ENCODE measurements at places on chromosomes 3 and 15.
A peak's percentile ranks its signal among the peaks of the same experiment; 100 is the strongest.

GRCh38 chr3:144165482-144165881 lies 193.9 kb downstream of the DIPK2A start:
- no peak for DNase-seq

DNA sequence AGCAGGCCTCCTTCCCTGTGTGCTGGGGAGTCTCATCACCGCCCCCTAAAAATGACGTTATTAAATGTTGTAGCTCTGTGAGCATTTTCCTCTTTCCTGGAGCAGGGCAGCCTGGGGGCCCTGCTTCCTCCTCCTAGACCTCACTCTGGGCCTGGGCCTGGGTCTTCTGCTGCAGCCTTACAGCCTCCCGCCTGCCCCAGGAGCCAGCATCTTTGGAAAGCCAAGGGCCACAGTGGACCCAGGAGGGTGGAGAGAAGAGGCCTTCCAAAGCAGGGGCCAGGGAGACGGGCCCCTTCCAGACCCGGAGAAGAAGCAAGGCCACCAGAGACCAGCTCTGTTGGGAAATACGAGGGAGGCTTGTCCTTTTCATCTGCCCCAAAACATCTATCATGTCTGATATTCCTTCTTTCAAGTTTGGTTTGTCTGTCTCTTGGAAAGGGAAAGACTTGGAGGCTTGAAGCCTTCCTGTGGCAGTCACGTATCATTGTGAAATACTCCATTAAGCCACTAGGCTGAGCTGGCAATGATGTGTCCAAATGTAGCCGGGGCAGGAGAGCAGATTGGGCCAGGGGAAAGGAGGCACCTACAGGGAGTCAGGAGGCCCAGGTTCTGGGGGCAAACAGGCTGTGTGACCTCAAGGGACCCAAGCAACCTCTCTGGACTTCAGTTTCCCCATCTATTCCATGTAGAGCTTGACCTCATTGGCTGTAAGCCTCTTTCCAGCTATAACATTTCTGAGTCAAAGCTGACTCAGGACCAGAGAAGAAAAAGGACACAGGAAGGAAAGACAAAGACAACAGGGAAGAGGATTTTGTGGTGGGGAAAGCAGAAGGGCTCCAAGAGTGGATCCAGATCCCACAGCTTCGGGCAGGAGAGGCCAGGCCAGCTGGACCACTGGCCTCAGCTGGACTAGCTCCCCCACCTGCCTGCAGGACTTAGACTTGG lies 31.1 kb downstream of the CYP11A1 start:
- no peak for DNase-seq

DNA sequence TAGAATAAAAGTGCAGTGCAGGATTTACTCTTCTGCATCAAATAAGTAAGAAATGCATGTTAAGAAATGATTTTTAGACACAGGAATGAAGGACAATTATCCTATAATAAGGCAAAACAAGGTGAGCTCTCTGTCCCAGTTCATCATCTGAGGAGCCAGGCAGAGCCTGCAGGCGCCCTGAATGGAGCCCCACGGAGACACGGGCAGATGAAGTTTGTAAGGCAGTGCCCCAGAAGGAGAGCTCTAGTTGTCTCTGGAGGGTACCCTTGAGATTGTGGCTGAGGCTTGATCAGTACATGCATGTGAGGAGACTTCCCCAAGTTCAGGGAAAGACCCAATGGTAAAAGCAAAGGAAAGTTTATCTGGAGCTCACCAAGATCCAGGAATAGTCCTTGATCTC lies 50.3 kb downstream of the ATP10A start:
- DNase-seq, result no peak

- no peak for DNase-seq
Measured at GRCh38 chr3:178271740-178272387, 264.4 kb upstream of the KCNMB2 start.

DNA sequence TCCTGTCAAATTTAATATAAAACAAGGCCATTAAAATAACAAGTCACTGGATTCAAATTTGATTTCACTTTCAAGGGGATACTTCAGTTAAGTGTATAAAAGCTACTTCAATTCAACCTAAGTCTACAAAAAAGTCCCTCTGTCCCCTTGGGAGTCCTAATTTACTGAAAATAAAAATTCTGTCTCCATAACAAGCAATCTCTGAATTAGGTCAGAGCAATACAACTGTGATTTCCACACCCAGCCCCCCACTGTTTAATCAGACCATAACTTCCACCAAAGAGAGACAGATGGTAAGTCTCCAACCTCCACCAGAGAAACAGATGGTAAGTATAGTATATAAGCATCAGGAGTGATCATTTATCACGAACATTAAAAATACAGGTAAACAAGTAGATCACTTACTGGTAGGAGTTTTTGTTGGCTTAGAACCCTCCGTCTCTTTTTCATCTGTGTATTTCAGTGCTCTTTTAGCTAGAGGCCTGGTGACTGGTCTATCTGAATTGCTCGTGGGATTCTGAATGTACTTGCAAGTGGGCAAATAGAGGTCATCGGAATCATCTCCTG lies 12.1 kb downstream of the SGO1 start:
- no peak for DNase-seq

DNA sequence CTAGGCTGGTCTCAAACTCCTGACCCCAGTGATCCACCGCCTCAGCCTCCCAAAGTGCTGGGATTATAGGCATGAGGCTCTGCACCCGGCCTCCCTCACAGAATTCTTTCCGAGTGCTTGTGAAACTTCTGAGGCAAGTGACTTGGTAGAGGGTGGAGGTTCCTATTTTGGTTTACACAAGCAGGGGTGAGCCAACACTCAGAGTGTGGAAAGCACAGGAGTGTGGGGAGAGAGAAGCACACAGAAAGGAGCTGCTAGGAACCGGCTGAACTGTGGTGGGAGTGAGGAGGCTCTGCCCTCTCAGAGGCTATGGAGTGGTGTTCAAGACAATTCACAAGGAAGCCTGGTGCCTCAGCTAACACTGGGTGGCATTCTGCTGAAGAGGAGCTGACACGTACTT lies 7.7 kb downstream of the CAPN3 start:
- DNase-seq, result no peak

DNA sequence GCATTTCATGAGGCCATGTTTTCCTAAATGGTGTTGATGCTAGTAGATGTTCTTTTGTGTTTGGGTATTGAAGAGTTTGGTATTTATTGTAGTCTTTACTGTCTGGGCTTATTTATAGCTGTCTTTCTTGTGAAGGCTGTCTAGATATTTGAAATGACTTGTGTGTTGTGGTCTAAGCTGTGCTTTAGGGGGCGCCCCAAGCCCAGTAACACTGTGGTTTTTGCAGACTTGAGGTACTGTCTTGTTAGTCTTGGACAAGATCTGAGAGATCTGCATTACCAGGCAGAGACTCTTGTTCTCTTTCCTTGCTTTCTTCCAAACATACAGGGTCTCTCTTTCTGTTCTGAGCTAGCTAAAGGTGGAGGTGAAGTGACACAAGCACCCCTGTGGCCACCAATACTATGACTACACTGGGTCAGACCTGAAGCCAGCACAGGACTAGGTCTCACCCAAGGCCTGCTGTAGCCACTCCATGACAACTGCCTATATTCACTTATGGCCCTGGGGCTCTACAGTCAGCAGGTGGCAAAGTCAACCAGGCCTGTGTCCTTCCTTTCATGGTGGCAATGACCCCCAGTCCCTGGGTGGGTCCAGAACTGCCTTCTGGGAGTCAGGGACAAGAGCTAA lies 152.1 kb upstream of the TBC1D5 start:
- peak; percentile 86 for DNase-seq

GRCh38 chr3:189787191-189787590 lies 156.0 kb downstream of the TP63 start:
- DNase-seq, result no peak

- no peak for DNase-seq
Measured at GRCh38 chr3:87788516-87788915, 270.3 kb downstream of the CGGBP1 start.

DNA sequence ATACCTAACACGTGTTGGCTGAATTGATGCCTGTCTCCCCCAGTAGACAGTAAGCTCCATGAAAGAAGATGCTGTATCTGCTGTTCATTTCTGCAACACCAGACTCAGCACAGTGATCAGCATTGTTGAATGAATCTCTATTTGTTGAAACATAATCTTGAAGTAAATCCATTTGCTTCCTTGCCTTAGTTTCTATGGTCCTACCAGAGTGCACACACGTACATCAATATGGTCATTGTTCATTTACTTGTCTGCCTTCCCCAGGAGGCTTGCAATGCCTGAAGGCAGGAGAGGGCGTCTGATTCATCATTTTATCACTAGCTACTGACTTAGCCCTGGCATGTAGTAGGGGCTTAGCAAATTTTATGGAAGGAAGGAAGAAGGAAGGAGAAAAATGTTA lies 19.2 kb downstream of the RBP2 start:
- no peak for DNase-seq

DNA sequence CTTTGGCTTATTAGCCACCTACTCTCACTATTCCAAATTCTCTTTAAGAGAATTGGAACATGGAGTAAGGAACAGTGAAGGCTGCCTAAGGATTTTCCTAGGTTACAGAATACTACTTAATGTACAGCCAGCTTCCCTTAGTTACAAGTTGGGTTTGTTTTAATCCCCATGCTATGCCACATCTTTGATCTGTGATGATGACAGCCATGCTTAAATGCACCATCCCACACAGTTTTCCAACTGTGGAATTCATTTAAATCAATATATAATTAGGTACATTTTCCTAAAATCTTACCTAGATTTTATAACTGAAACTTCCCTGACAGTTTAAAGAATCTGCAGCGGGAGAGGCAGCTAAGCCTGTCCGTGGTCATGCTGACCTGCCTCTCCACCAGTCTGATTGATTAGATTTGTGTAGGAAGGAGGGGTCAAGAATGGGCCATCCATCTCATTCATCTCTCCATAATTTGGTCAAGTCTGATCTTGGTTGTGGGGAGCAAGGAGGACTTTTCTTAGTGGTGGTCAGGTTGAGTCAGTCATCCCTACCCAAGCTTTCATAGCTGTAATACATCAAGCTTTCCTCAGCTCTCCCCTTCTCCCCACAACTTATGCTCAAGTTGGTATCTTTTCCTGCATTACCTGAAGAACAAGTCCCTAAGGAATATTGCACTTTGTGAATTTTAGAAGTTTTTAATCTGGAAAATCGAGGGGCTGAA lies 37.1 kb downstream of the RIOX2 start:
- no peak for DNase-seq

- no peak for DNase-seq
Measured at GRCh38 chr3:54085936-54086335, 36.4 kb upstream of the CACNA2D3 start.

- DNase-seq, result no peak
Measured at GRCh38 chr15:79366691-79367090, 55.8 kb downstream of the TMED3 start.

GRCh38 chr3:157127831-157128767 lies 31.8 kb downstream of the CCNL1 start:
- DNase-seq, result no peak

DNA sequence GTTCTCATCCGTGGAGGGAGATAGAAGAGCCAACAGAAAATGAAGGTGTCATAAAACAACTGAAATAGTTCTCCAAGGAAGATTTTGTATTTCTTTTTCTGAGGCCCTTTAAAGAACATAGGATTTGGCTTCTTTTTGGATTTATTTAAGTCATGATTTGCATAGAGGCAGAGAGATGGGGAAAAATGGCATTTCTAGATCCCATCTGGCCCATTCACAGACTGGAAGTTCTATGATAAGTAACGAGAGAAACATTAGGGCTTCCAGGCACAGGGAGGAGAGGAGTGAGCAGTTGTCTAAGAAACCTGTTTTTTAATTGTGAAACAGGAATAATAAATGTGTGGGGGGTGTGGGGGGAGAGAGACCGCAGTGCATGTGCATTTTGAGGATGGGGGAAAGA lies 285.8 kb upstream of the LMCD1 start:
- DNase-seq, result no peak

- no peak for DNase-seq
Measured at GRCh38 chr3:127390365-127391025, 102.6 kb upstream of the PRR20G start.

GRCh38 chr3:134857776-134858362 lies 62.8 kb downstream of the EPHB1 start:
- DNase-seq, result no peak

GRCh38 chr3:168061332-168061996 lies 34.3 kb downstream of the GOLIM4 start:
- no peak for DNase-seq

DNA sequence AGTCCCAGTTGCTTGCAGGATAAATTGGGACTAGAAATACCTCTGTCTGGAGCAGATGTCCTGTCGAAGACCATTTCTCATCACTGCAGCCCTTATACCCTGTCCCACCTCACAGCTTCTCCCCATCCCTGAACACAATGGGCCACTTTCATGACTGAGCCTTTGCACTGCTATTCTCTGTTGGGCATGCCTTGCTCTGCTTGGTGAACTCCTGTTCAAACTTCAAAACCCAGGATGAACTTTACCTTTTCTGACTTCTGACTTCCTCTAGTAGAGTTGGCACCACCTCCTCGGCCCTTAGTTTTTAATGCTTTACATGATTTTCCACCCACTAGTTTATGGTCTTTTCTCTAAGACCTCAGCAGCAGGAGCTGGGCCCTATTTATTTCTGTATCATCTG lies 48.4 kb downstream of the ST6GAL1 start:
- DNase-seq, result no peak

GRCh38 chr15:80712956-80713355 lies 17.8 kb downstream of the ABHD17C start:
- DNase-seq, result no peak

GRCh38 chr3:186251948-186252619 lies 110.0 kb downstream of the DGKG start:
- no peak for DNase-seq

GRCh38 chr3:151009981-151010380 lies 37.5 kb upstream of the CLRN1 start:
- no peak for DNase-seq

GRCh38 chr3:144085964-144086363 lies 114.3 kb downstream of the DIPK2A start:
- peak; percentile 25 for DNase-seq

DNA sequence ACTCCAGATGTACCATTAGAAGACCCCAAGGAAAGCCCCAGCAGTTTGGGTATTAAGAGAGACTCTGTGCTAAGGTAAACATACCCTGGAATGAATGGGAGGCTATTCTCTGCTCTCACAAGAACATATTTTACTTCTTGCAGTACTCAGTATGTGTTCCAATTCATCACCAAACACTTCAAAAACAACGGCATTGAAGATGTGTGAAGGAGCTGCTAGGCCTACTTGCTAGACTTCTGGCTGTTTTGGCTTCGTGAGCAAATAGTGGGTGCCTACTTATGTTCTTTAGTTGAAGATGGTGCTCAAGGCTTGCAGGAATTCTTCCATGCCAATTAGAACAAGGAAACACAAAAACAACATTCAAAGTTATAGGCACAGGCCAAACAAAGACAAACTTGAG lies 514.5 kb downstream of the ROBO1 start:
- DNase-seq, result no peak

GRCh38 chr3:168709073-168709472 lies 613.3 kb upstream of the GOLIM4 start:
- no peak for DNase-seq

- DNase-seq, result no peak
Measured at GRCh38 chr3:188697127-188697526, 474.6 kb upstream of the TPRG1 start.

DNA sequence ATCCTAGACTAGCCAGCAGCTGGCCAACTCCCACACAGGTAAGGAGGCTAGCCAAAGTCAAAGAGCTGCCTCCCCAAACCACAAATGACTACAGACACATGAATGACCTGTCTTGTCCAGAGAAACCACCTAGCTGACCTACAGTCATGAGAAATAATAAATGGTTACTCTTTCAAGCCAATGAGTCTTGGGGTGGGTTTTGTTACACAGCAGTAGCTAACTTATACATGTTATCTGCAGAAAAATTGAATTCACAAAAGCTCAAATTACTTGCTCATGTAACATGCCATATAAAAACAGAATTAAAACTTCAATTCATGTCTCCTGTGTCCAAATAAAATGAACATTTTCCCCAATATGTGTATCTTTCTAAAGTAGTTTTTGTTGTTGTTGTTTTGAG lies 307.4 kb upstream of the NR2F2 start:
- DNase-seq, result no peak

Data from T47D (cell line).